Activated CD4-positive, CD25-positive, alpha-beta regulatory T cell treated with anti-CD3 and anti-CD28 coated beads, Interleukin-2, amount 50 U/mL, for 72 hours (primary cell): ENCODE measurements at places on chromosomes 12 and 14.

GRCh38 chr12:130969223-130969622 is 15.5 kb downstream of the ADGRD1 start:
- no peak for DNase-seq

GRCh38 chr12:22538311-22538710 is 6.0 kb downstream of the C2CD5 start:
- DNase-seq, result no peak

GRCh38 chr14:101018561-101019290 is 115.2 kb upstream of the RTL1 start:
- no peak for DNase-seq

GRCh38 chr14:38775986-38776385 is 327.0 kb downstream of the SEC23A start:
- no peak for DNase-seq

GRCh38 chr12:71438670-71439361 is 782 bp upstream of the LGR5 start:
- no peak for DNase-seq

DNA sequence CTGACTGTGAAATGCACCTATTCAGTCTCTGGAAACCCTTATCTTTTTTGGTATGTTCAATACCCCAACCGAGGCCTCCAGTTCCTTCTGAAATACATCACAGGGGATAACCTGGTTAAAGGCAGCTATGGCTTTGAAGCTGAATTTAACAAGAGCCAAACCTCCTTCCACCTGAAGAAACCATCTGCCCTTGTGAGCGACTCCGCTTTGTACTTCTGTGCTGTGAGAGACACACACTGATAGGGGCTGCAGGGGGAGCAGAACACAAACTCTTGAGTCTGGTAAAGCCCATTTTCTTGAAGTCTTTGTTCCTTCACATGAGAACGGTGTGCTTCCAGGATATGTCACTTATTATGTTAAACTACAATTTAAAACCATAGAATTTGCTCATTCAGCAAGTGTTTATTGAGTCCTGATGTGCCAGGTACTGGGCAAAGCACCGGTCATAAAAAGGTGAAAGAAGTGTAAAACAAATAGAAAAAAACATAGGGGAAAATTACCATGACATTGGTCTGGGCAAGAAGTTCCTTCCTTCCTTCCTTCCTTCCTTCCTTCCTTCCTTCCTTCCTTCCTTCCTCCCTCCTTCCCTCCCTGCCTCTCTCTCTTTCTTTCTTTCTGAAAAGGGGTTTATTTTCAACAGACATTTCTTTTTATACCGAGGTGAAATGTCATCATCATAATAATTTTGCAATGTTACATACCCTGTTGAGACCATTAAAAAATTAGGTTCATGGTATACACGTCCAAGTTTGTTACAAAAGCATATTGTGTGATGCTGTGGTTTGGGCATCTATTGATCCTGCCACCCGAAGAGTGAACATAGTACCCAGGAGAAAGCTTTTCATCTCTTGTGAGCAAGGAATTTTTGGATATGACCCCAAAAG is 50.7 kb upstream of the OR4E1 start:
- no peak for DNase-seq

- DNase-seq, result no peak
Observed at GRCh38 chr14:81392976-81393643, 7.0 kb downstream of the STON2 start.

DNA sequence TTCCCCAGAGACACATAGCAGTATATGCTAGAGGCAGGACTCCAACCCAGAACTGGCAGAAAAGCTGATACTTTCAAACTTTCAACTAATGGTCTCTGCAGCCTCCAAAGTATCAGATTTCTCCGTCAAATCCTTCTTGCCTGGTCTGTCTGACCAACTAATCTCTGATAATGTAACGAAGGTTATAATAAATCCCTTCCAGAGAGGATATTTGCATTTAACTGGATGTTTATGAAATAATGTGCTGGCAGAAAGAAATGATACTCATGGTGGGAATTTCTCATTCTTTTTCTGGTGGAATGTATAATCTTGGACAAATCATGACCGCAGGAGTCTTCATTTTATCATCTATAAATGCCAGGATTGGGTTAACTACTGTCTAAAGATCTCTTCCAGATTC is 860.3 kb downstream of the DIO2 start:
- no peak for DNase-seq

GRCh38 chr12:121709478-121709961 is 3.0 kb upstream of the TMEM120B start:
- no peak for DNase-seq

- no peak for DNase-seq
Observed at GRCh38 chr12:130661486-130662255, 54.4 kb downstream of the RIMBP2 start.

- no peak for DNase-seq
Observed at GRCh38 chr12:8906266-8907180, 7.8 kb upstream of the PHC1 start.

DNA sequence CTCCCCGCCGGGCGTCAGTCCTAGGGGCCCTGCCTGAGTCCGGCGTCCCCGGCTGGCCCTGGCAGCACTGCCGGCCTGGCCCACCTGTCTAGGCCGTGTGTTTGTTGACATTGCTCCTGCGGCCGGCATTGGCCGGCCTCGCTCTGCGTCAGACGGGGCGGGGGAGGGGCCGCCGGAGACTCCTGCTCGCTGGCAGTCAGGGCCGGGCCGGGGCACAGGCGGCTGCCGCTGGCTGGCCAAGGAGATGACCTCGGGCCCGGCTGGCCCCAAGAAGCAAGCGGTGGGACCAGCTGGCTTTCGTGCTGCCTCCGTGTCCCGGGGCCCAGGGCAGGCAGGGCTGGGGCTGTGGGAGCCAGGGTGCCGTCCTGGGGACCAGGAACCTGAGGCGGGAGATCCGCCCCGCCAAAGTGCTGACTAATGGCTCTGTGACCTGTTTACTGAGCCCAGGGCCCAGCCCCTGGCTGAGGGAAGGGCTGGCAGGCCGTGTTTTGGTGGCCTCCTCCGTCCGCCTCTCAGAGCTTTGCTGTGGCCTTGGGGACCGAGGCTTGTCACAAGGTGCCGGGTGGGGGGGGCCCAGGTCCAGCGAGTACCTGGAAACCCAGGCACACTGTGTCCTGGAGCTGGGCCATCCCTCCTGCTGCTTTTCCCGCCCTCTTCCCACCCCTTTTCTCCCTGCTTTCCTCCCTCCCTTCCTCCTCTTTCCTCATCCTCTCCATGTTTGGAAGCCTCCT is 1.8 kb downstream of the ULK1 start:
- DNase-seq, result peak; percentile 80

- DNase-seq, result no peak
Observed at GRCh38 chr12:81461163-81461562, 298.0 kb downstream of the PPFIA2 start.

GRCh38 chr14:87059060-87059839 is 933.7 kb downstream of the GALC start:
- DNase-seq, result no peak

GRCh38 chr12:127893895-127894609 is 372.9 kb upstream of the TMEM132C start:
- no peak for DNase-seq

GRCh38 chr12:13293096-13293495 is 96.6 kb downstream of the EMP1 start:
- no peak for DNase-seq

DNA sequence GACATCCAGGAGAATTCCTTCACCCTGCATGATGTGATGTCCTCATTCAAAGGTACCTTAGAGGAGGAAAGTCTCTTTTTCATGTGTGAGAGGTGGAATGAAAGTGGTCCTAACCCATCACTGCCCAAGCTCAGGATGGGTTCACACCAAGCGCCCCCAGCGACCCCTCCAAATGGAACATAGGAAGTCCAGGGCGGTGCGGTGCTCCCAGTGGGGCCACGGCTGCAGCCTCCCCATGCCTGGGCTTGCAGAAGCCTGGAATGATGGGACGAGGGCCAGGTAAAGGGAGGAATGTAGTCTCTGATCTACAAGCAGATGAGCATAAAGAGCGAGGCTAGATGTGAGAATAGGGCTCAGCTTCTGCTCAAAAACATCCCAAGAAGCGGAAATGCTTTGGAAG is 196.3 kb downstream of the TTC7B start:
- no peak for DNase-seq

- no peak for DNase-seq
Observed at GRCh38 chr14:84250893-84251292, 1279.1 kb upstream of the FLRT2 start.

DNA sequence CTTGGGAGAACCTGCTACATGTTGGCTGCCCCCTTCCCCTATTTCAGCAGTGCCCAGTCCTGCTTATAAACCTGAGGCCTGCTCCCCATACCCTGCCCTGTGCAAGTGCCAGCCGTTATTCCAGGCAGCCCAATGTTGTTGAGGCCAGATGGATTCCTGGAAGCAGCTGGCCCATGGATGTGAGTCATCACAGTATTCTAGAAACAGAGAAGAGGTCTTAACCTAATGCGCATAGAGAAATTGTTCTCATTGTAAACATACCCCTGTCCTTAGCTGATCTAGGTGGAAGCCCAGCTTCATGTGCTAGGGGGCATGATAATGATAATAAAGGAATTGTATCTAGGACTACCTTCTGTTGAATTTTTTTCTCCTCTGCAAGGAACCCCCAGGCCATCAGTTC is 69.7 kb downstream of the TSPAN11 start:
- no peak for DNase-seq

- peak; percentile 69 for DNase-seq
Observed at GRCh38 chr12:127280393-127281275, 986.3 kb upstream of the TMEM132C start.

- DNase-seq, result no peak
Observed at GRCh38 chr12:4719821-4720636, at the start of gene GALNT8. GALNT8 (plus strand) TSS chr12:4720400; CDS start chr12:4720678, 278 bp downstream.

DNA sequence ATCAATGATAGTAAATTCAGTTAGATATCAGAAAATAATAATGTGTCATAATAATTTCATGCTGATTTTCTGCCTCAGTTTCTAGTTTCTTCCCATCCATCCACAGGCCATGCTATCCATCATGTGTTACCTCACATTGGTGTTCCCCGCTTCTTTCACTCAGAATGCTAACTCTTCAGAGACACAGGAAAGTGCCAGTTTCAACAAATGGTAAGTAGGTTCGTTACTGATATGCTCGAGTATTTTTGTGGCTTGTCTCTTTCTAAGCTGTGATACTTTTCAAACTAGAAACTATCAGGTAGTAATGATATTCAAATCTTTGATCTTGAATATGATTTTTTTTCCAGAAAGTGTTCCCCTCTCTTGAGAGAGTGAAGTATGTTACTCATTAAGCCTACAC is 1.5 kb downstream of the KLRB1 start:
- DNase-seq, result no peak

DNA sequence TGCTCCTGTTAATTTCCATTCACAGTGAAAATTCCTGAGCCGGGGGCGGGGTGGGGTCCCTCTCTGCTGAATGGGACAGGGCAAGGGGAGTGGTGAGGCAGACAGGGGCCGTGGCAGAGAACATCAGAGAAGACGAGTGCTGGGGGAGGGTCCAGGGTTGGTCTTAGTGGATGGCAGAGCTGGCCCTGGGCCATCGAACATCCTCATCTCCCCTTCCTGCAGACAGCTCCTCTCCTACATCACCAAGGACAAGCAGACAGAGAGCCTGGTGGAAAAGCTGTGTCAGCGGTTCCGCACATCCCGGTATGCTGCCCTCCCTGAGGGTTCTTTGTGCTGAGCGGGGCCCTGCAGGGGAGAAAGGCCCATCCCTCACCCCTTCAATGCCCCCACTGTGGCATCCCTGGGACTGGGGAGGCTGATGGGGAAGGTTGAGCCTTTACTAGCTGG is 5.0 kb upstream of the GAPDH start:
- no peak for DNase-seq

GRCh38 chr14:22002860-22003284 is 329.3 kb upstream of the OR4E1 start:
- peak; percentile 64 for DNase-seq

- DNase-seq, result no peak
Observed at GRCh38 chr12:42705863-42706262, 116.3 kb upstream of the PRICKLE1 start.

DNA sequence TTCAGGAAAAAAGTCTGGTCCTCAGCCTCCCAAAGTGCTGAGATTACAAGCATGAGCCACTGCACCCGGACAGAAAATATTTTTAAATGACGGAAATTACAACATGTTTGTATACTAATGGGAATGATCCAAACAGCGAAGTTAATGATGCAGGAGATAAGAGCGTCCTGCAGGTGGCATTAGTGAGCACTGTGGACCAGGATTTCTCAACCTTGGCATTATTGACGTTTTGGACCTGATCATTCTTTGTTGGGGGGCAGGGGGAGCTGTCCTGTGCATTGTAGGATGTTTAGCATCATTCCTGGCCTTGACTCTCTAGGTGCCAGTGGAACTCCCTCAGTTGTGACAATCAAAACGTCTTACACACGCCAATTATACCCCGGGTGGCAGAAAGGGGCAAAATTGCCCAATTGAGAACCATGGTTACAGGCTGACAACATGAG is 34.1 kb downstream of the SCFD1 start:
- DNase-seq, result no peak

GRCh38 chr12:130793554-130793849 is 45.5 kb downstream of the STX2 start:
- no peak for DNase-seq

GRCh38 chr14:91912035-91912434 is 35.5 kb downstream of the FBLN5 start:
- DNase-seq, result no peak

DNA sequence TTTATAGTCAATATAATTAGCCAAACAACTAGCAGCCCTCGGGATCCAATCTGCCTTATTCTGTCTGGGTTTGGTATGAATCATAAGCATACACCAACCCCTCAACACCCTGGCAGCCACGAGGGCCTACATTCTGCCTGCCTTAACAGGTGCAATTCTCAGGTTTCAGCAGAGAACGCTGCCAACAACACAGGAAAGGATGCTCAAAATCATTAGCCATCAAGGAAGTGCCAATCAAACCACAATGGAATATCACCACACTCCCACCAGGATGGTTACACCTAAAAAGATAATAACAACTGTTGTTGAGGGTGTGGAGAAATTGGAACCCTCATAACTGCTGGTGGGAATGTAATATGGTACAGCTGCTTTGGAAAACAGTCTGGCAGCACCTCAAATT is 122.8 kb downstream of the TTC7B start:
- no peak for DNase-seq

GRCh38 chr14:86858591-86858990 is 1134.4 kb downstream of the GALC start:
- no peak for DNase-seq

GRCh38 chr14:50718949-50719348 is 50.8 kb upstream of the SAV1 start:
- DNase-seq, result no peak
